ENCODE measurements at places on chromosomes 2 and 18. TPM values are rescaled to one million over a fixed set of nuclear protein-coding genes. Genes with fewer than 3 reads are reported as not detected.

KIF1A gene
- total RNA-seq, result 9.7 TPM

L3MBTL4 gene
- 3.6 TPM for total RNA-seq

CD302 gene
- total RNA-seq, result 42.4 TPM

UGT1A5 gene
- not detected for total RNA-seq

TRIB2 gene
- 43.2 TPM for total RNA-seq

ANKRD30BL gene
- total RNA-seq, result not detected

SNORC gene
- total RNA-seq, result 1.9 TPM

LDLRAD4 gene
- 17.2 TPM for total RNA-seq

FBXO48 gene
- 0.99 TPM for total RNA-seq

RPRM gene
- total RNA-seq, result 35.7 TPM

NUP35 gene
- total RNA-seq, result 19.7 TPM

DSEL gene
- 11.6 TPM for total RNA-seq

FOXD4L1 gene
- 0.36 TPM for total RNA-seq

CDH2 gene
- total RNA-seq, result 6.2 TPM

SERPINB5 gene
- total RNA-seq, result not detected

POTEI gene
- total RNA-seq, result not detected

ONECUT2 gene
- total RNA-seq, result not detected

NYAP2 gene
- total RNA-seq, result not detected

PRSS56 gene
- total RNA-seq, result not detected

SPP2 gene
- not detected for total RNA-seq

TLX2 gene
- total RNA-seq, result 1.2 TPM

IKZF2 gene
- total RNA-seq, result 11.4 TPM

LIMS4 gene
- total RNA-seq, result 0.33 TPM

KCNJ3 gene
- 0.28 TPM for total RNA-seq

ACMSD gene
- total RNA-seq, result not detected

PLGLB1 gene
- total RNA-seq, result not detected

GBX2 gene
- not detected for total RNA-seq

NAT8 gene
- not detected for total RNA-seq

ANTXR1 gene
- 44.6 TPM for total RNA-seq

HOXD13 gene
- 48.9 TPM for total RNA-seq

GALR1 gene
- 0.71 TPM for total RNA-seq

DHRS9 gene
- total RNA-seq, result 0.54 TPM

ACVR1C gene
- 1.1 TPM for total RNA-seq

RAB6D gene
- total RNA-seq, result not detected

EPAS1 gene
- total RNA-seq, result 59.9 TPM

HTRA2 gene
- 29.6 TPM for total RNA-seq

UBE2E3 gene
- 64.7 TPM for total RNA-seq

SLC5A7 gene
- total RNA-seq, result 1.8 TPM

SERPINB4 gene
- not detected for total RNA-seq

All from sigmoid colon (tissue), 7 donors.